ENCODE measurements at places on chromosomes 7 and 10.
A peak's percentile ranks its signal among the peaks of the same experiment; 100 is the strongest.

- DNase-seq: no peak
Observed at GRCh38 chr7:111393011-111393754, 169.1 kb downstream of the IMMP2L start.

- DNase-seq: no peak
Observed at GRCh38 chr10:97623277-97623676, 10.0 kb downstream of the MORN4 start.

DNA sequence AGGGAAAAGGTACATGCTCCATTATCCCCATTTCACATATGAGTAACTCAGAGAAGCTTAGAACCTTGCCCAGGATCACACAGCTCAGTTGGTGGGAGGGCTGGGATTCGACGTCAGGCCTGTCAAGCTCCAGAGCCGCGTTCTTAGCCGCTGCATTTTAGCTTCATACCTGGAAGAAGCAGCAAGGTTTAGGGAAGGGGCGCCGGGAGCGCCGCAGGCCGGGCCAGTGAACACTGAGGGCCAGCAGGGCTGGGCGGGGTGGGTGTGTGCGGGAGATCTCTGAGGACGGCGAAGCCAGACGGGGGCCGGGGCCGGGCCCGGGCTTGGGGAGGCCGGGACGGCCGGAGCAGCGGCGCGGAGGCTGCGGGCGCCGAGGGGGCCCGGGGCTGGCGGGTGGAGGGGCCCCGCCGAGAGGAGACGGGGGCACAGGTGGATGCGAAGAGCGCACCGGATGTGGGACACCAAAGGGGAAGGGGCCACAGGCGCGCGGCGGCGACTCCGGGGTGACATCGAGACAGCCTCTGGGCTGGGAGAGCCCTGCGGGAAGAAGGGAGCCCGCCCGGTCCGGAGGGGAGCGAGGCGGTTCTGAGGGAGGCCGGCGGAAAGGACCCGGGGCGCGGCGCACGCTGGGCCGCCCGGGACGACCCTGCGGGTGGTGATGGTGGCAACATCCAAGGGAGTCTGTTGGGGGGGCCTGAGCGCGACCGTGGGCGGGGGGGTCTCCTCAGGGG is 498 bp downstream of the NDST2 start:
- DNase-seq: no peak

GRCh38 chr7:115763347-115763746 is 267.2 kb downstream of the TFEC start:
- no peak for DNase-seq

DNA sequence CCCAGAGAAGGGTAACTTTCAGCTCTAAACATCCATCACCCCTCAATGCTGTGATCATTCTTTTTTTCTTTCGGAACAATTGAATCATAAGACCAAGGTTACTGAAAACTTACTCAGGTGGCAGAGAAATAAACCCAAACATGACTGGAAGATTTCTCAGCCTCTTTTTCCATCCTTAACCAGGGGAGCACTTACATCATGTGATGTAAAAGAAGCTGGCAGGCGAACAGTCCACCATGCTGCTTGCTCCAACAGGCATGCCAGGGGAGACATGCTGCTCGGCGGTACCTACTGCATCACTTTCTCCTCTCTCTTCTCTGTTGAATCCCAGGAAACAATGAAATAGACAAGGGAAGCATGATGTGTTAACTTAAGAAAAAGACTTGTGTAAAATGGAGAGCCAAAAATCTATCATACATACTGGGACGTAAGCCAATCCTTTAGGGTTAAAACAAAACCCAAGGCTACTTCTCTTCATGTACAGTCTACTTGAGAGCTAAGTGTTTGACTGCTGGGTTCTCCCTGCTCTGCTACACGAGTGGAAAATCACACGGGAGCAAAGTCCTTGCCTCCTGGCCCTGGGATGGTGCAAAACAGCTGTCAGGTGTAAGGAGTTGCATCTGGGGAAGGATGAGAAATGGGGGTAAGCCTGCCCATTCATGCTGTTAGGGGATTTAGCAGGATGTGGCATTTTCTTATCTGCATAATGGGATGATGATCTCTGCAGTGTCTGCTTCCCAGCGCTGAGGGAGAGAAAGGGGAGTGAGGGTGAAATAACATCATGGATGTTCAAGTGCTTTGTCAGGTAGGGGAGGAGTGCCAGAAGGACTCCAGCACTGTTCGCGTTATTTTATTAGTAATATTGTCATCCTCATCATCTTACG is 64.3 kb upstream of the ZNF438 start:
- no peak for DNase-seq

DNA sequence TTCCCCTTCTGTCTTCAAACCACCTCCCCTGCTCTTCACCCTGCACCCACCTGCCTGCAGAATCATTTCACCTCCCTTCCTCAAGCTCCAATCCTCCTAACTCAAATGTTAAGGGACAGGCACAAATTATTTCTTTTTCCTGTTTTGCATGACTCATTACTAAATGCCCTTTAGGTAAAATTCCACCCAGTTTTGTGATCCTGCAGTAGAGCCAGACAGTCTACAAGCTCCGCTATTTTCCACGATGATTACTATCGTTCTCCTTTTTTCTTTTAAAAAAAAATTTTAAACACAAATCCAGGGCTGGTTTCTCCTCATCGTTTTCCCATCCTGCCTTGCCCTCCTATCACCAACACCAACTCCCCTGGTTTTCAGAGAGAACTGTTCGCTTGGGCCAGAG is 186.8 kb upstream of the YAE1 start:
- no peak for DNase-seq

- no peak for DNase-seq
Observed at GRCh38 chr7:81484261-81484660, 285.6 kb downstream of the HGF start.

DNA sequence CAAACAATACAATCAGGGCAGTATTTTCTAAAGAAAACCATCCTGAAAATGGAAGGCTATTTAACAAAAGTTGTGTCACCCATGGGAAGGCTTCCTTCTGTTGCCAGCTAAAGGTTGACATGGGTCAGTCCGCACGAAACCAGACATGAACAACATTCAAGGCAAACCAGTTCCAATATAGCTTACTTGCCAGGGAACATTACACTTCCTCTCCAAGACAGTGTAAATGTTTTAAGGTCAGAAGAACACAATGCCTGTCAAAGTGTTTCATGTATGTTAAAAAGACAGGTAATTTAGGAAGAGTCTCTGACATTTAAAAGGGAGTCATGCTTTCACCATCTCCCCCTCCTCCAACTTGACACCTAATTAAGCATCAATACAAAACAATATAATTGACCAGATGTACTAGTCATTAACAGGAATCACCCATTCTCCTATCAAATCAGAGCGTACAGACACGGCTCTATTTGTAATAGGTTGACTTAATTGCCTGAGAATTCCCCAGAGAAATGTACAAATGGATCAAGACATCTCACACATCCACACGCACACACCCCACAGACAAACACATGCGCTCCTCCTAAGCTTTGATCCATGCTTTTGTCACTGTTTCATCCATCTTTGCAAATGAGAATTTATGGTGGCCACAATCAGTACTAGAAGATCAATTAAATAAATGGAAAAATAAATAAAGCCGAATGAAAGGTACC is 69.5 kb downstream of the CACNA2D1 start:
- no peak for DNase-seq

GRCh38 chr10:79375321-79376077 is 28.2 kb downstream of the PPIF start:
- DNase-seq: no peak

GRCh38 chr10:28996947-28997551 is 291.8 kb upstream of the LYZL1 start:
- peak; percentile 3 for DNase-seq

- DNase-seq: no peak
Observed at GRCh38 chr10:119059557-119059956, 21.1 kb downstream of the EIF3A start.

DNA sequence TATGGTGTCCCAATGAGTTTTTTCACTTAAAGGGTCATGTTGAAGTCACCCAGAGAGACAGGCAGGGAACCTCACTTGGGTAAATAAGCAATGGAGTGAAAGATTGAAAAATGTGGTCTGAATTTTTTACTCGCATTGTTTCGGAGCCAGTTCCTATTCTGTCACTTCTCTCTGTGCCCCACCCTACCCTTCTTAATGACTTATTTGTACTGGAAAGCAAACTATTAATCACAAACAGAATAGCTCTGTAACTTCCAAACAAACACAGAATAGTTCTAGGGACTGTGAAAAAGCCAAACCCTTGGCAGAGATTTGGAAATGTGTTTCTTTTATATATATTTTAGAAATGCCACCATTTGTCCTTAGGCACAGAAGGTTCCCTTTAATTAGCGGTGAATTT is 76.0 kb downstream of the LRMDA start:
- no peak for DNase-seq

DNA sequence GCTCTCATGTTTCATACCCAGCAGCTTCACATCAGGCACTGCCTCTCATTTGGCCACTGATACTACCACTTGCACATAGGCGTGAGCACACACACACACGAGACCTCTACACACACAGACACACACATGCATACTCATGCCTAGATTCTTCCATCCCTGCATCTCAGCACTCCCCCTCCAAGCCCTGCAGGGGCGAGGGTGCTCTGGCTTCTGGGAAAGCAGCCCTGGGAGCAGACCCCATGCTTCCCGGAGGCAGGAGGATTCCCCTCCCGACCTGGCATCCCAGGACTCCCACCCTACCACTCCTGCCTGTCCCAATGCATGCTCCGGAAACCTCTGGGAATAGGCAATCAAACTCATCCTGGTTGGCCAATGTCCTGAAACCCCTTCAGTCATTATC is 89.1 kb upstream of the SMNDC1 start:
- no peak for DNase-seq

DNA sequence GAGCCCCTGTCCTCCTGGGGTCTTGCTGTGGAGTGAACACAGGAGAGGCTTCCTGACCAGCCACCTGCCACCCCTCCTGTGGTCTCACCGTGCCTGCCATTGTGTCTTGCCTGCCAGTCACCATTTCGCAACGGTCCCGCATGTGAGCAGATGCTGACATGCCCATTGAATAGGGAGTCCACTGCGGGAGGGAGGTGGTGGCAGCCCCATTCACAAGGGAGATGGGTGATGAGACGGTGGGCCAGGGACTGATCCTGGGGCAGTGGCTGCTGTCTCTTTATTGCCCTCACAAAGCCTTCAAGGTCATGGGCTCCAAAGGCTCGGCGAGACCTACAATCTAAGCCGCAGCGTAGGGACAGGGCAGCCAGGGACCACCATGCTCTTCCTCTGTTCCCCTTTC is 76.0 kb upstream of the NPTX2 start:
- no peak for DNase-seq

DNA sequence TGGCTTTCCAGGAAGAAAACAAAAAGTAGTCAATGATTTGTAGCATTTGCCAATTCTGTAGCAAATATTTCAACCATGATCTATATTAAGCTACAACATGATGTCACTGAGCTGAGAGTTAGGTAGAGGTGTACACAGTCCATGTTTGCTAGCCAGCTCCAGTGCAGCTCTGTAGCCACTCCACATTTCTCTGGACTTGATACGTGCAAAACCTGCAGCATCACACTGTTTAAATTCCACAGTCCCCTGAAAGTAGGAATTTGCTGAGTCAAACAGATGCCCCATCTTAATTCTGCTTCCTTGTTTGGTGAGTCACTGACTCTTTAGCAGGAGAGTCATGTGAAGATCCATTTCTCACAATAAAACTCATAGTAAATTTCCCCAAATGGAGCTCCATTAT is 89.8 kb upstream of the LRRTM3 start:
- DNase-seq: no peak

- DNase-seq: no peak
Observed at GRCh38 chr7:98305951-98306535, 24.6 kb downstream of the BRI3 start.

DNA sequence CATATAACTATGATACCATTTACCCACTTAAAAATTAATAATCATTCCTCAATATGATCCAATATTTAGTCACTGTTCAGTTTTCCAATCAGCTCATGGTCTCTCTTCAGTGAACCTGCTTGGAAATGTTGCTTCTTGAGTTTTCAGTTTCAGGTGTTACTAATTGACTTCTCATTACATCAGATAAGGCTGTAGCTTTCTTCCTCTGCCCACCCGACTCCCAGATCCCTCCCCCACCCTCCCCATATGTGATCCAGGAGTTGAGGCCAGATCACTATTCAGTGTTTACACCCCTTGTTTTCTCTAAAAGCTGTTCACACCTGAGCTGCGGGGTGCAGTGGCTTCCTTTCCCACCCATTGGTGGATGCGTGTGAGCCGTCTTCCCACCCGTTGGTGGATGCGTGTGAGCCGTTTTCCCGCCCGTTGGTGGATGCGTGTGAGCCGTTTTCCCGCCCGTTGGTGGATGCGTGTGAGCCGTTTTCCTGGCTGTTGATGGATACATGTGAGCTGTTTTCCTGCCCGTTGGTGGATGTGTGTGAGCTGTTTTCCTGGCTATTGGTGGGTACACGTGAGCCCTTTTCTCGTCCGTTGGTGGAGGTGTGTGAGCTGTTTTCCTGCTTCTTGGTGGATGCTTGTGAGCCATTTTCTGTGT is 3.2 kb upstream of the MTG1 start:
- no peak for DNase-seq

- no peak for DNase-seq
Observed at GRCh38 chr7:143384148-143384547, 3.0 kb downstream of the ZYX start.

DNA sequence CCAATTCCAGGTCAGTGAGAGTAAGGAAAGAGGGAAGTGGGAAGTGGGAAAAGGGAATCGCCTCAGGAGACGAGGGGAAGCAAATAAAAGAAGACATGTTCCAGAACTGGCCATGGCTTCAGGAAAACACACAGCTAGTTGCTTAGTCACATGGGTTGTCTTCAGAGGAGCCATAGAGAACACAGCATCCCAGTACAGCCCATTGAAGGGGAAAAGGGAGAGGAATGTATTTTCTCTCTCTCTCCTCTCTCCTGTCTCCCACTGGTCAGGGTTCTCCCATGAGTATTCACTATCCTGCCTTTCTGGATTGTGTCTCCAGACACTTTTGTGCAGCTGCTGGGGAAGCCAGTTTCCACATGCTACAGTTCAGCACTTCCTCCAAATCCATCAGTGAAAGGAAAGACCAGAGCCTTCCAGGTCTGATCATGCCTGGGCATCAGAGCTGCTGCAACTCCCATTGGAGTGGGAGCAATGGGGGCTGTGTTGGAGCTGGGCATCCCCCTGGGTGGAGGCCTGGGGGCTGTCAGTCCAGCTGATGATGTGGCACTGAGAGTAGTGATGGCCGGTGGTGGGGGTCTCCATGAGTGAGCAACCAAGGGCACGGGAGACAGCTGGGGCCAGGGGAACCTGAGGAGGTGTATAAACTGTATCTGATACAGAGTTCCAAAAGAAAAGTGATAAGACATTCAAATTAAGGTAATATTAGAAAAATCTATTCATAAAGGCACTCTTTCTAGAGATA is 38.6 kb downstream of the MAP3K8 start:
- DNase-seq: no peak

- no peak for DNase-seq
Observed at GRCh38 chr7:835485-836401, 3.5 kb downstream of the SUN1 start.
